ENCODE measurements at places on chromosomes 4 and X.
A peak's percentile ranks its signal among the peaks of the same experiment; 100 is the strongest.

DNA sequence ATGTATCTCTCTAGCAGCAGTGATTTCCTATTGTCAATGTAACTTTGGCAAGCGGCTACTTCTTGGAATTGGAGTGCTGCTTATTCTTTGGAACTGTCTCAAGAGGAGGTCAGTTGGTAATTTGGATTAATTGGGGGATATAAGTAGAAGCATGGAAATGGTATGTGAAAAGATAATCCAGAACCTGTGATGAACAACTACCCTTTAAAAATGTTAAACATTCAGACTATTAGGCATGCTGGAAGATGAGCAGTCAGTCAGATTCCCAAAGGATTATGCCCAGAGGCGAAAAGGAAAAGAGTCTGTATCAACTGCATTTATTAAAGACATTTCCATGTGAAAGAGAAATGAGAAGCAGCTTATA, 62.5 kb downstream of the SEC24D start:
- DNase-seq = no peak

DNA sequence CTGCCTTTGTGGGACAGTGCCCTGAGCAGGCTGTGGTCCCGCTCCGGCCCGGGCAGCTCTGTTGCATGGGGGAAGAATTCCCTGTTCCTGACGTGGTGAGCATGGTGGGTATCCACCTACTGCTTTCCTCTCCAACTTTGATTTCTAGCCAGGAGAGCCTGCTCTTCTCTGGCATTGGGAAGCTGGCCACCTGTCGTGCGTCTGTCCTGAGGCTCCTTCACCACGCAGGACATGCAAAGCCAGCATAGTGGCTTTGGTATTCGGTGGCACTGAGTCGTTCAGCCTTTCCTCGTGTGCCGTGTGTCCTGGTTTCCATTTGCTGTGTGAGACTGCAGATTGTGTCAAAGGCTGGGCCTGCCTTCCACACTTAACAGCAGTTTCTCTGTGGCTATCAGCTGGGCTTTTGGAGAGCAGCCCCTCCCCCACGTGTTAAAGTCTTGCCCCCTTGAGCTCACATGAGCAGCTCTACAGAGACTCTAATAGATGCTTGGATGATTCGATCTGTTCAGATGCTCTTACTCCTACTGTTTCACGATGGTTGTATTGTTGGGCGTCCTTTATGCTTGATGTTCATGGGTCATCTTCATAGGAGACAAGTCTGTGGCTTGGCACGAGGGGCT, 46.3 kb upstream of the CLCN4 start:
- DNase-seq = peak; percentile 1

DNA sequence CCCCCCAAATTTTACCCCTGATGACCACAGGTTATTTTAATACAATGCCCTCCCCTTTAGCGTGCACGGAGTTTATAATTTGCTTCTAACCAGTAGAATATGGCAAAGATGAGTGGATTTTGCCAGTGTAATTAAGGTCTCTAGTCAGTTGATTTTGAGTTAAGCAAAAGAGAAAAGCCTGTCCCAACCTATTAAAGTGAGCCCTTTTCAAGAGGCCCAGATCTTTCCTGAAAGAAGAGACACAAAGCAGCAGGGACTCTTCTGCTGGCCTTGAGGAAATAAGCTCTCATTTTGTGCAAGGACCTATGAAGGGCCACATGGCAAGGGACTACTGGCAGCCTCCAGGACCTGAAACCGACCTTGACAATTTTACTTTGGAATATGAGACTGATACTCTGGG, 61.9 kb upstream of the GABRG1 start:
- DNase-seq = no peak

DNA sequence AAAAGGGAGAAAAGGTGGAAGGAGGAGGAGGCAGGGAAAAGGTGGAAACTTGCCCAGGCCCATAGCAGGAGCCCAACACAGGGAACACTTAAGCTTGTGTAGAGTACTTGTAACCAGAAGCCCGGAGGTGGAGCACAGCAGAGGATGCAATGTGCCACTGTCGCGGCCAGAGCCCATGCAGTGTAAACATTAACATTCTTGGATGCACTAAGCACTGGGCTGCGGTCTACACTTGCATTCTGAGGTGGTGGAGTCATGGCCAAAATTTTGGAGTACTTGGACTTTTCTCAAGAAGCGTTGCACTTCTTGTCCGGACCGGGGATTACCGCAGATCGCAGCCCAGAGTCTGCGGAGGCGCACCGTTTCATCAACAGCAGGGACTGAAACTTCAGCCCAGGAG, 4.5 kb upstream of the RHOXF1 start:
- DNase-seq = no peak

DNA sequence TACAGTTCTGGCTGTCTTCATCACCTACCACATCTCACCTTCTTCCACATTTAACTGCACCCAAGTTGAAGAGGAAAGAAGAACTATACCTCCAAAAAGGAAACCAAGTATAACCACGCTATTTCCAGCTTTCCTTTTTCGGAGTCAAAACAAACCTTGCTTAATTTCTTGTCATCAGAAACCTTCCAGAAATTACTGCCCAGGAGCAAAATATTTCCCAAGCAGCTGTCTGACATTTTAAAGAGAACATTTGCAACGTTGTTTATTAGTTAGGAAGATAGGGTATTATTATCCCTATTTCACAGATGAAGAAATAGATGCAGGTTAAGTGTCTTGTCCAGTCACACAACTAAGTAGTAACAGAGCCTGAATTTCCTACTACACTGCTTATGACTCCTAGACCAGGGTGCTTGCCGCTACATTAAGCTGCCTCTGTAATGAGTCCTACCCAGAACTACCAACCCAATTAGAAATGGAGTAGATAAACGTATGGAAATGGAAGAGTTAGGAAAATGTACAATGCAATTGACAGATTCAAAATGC, 2.2 kb upstream of the ACSL4 start:
- DNase-seq = no peak

DNA sequence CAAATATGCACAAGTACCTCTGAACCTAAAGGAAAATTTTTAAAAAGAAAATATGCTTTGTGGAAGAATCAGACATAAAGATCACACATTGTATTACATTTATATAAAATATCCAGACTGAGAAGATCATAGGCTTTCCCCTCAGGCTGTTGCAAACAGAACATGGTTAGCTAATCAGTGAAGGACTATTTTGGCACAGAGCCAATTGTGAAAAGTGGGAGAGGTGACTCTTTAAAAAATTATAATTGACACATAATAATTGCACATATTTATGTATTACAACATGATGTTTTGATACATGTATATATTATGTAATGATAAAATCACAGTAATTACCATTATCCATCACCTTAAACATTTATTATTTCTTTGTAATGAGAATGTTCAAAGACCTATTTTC, 44.1 kb upstream of the FOXR2 start:
- no peak for DNase-seq

GRCh38 chr4:304969-305680, at the start of gene ZNF732:
TSS of gene ZNF732 (minus strand) at chr4:305474. CDS start at chr4:305310, 164 bp downstream.
- DNase-seq = no peak

- no peak for DNase-seq
Observed at GRCh38 chr4:124234771-124235170, 477.8 kb downstream of the ANKRD50 start.

GRCh38 chrX:27775984-27776383, 31.8 kb upstream of the MAGEB10 start:
- DNase-seq = no peak

- no peak for DNase-seq
Observed at GRCh38 chr4:125519371-125520146, 204.8 kb downstream of the FAT4 start.

DNA sequence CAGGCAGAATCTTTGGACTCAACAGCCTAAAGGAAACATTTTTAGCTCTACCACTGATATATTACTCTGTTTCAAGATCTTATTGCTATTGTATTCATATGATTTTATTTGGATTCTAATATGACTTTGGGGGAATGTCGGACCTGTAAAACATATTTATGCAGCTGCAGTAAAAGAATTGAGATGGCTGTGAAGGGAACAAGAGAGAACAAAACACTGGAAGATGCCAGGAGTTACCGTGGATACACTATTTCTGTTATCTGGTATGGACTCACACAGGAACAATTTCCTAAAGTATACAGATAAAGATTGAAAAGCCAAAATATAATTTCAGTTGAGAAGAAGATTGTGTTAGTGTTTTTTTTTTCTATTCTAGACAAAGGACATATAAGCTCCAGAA, 113.0 kb upstream of the DCLK2 start:
- DNase-seq = no peak

DNA sequence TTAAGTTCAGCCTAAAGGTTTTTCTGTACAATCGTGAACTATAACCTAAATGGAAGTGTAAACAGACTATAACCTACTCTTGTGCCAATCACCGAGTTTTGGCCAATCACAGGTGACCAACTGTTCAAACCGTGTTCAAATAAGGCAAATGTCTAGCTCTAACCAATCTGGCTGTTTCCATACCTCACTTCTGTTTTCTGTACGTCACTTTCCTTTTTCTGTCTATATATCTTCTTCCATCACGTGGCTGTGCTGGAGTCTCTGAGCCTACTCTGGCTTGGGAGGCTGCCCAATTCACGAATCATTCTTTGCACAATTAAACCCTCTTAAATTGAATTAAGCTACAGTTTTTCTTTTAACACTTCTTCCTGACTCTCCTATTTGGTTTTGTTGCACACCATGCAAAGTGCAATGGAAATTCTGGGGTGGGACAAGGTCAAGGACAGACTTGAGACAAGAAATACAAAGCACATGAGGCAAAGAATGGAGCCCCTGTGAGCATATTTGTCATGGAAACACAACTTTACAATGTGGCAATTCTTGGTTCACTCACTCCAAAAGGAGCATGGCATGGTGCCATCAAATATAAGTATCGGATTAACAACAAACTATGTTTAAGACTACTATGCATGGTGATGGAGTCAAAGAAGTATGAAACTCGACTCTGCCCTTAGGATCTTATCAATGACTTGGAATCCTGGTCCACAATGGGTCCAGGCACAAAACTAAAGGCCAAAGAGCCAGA, 115.7 kb upstream of the FAM9B start:
- no peak for DNase-seq

DNA sequence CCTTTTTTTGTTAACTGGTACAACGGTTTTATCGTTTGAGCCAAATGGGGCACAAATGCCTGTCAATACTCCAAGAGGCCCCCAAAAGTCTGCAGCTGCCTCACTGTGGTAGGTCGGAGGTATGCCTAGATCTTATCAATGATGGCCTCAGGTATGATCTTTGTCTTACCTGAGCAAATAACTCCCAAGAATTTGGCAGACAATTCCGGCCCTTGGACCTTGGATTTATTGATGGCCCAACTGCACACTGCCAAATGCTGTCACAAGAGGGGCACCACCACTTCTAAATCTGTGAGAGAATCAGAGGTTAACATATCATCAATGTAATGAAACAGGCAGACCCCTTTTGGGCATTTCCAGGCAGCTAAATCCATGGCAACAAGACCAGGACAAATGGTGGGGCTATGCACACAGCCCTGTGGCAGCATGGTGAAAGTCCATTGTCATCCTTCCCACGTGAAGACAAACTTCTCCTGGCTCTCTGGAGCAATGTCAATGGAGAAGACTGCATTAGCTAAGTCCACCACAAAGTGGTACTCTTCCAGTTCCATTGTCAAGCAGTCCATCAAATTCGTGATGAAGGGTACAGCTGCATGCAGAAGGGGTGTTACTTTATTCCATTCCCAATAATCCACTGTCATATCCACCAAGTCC, 28.6 kb downstream of the CXCL13 start:
- DNase-seq = no peak

DNA sequence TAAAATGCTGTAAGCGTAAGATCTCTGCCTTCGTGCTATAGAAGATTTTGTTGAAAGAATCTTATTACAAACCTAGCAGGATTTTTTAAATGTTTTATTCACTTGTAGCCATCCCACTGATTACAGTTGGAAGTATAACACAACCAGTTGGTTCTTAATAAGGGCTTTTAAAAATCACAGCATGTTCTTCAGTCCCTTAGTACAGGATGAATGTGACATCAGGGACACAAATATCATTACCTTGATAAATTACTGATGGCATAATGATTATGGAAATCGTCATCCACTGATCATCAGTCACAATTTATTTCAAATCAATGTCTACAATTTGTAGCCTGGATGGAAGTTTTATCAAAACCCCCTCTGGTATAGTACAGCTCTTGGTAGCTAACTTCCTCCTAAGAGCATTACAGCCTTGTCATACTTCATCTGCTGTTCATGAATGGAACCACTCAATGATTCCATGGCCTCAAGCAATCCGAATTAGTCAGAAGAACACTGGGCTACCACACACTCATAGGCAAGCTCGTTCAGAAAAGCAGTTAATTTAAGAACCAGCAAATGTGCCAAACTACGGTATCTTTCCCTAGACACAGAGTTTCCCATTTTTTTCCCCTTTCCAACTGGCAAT, 389.2 kb upstream of the TENM3 start:
- no peak for DNase-seq

DNA sequence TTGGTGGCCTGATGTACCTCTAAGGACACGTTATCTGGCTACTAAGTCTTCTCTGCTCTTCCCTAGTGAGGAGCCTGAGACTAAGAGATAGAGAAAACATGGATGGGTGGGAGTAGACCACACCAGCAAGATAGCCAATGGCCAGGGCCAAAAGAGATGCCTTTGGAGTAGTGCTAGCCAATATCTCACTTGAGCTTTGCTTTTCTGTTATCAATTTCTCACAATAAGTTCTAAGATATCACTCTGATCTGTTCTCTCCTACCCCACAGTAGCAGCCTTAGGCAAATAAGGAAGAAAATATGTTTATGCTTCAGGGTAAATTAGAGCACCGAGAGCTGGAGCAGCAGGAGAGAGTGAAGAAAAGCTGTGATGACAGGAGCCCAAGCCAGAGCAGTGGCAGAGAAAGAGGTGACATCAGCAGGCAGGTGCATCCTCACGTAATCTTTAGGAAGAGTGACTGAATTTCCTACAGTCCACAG, 343.9 kb upstream of the NOCT start:
- DNase-seq = no peak

- no peak for DNase-seq
Observed at GRCh38 chr4:1472148-1472797, 66.0 kb upstream of the NKX1-1 start.

GRCh38 chrX:134482371-134482770, 22.4 kb downstream of the HPRT1 start:
- no peak for DNase-seq

- DNase-seq = no peak
Observed at GRCh38 chrX:100600758-100601157, 16.0 kb downstream of the TNMD start.

DNA sequence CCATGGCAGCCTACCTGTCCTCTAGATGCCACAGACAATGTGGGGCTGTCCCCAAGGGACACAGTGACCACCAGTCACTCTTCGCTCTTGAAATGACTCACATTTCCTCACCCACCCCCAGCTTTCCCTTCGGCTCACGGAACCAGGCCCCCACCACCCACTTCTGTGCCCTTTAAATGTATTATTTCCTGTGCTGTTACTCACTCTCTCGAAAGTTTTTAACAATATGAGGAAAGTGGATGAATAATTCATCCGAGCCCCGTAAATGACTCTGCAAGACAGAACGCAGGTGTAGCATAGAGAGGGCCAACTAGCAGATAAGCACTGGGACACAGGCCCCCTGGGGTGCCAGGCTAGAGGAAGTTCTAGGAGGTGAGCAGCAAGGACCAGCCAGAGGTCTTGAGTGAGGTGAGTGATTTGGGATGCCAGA, 179.5 kb upstream of the TBL1X start:
- no peak for DNase-seq

- no peak for DNase-seq
Observed at GRCh38 chr4:140080883-140081282, 73.1 kb downstream of the MAML3 start.

GRCh38 chrX:51954592-51954991, 61.2 kb downstream of the MAGED1 start:
- DNase-seq = no peak

GRCh38 chrX:109372716-109373115, 109.2 kb downstream of the GUCY2F start:
- DNase-seq = no peak

Measured in cerebellar nuclear complex (tissue), 1 donor.